ENCODE measurements at places on chromosomes 2 and 18. TPM values are rescaled to one million over a fixed set of nuclear protein-coding genes. Genes with fewer than 3 reads are reported as not detected.
A peak's percentile ranks its signal among the peaks of the same experiment; 100 is the strongest.

Gene DYNC2LI1
- total RNA-seq: 6.9 TPM

GRCh38 chr2:38430597-38431207, 53.6 kb upstream of the ATL2 start:
- no peak for DNase-seq

GRCh38 chr2:9191041-9191481, 15.6 kb upstream of the ASAP2 start:
- DNase-seq: peak; percentile 50

Gene PPP4R1
- 33.4 TPM for total RNA-seq

Gene RAPH1
- 31.7 TPM for total RNA-seq

- no peak for DNase-seq
Measured at GRCh38 chr2:39492716-39493115, 55.6 kb upstream of the MAP4K3 start.

GRCh38 chr2:198417836-198418235, 613.4 kb downstream of the PLCL1 start:
- no peak for DNase-seq

DNA sequence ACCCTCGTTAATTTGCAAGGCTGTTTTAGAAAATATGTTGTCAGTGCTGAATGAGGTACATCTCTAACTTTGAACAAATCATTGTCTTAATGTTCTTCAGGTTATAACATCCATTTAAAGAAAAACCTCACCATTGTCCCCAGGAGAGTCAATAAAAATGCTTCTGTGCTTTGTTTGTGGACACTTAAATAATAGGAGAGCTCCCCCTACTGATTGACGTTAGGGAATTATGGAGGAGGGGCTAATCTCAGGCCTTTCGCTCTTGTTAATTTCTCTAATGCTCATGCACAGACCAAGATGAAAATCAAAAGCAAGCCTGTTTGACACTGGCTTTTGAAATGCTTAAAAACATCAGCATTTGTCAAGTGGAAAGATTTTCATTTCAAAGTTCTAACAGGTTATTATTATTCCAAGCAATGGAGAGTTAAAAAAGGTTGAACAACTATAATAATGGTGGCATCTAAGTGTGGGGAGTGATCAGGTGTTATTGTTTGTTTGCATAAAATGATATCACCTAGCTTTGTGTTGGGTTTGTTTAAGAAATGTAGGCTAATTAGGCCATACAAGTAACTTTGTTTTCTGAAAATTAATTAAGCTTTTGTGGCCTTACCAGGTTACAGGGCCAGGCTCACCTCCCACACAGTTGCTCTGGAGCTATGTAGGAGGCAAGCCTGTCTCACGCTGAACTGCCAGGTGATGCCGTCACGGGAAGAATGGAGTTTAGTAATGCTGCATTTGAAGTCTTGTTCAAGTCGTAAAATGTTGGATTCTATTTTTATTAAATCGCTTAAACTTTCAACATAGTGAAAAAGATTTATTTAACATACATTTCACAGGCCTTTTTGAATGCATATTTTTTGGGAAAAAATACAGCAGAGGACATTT, 51.7 kb upstream of the SMIM21 start:
- DNase-seq: no peak

- no peak for DNase-seq
Measured at GRCh38 chr18:26439537-26439936, 108.8 kb downstream of the KCTD1 start.

GRCh38 chr18:51390702-51391101, 193.2 kb upstream of the MEX3C start:
- no peak for DNase-seq

Gene SPIRE1
- total RNA-seq: 4.0 TPM

Gene FAM110C
- 8.0 TPM for total RNA-seq

GRCh38 chr18:45551142-45551815, 64.0 kb upstream of the SLC14A2 start:
- DNase-seq: no peak

DNA sequence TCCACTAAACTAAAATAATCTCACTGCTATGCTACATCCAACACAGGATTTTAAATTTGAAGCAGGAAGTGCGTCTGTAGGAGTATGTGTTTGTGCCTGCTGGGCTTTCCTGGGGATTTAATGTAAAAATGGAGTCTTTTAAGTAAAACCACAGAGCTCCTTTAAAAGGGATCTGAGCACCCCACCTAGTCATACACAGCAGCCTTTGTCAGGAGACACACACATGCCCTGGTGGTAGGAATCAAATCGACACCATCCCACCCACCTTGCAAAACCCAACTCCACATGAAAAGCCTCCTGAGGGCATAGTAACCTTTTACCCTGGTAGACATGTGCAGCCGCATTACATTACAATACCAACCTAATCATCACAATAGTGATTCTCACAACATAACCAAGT, 29.1 kb downstream of the UXS1 start:
- DNase-seq: no peak

DNA sequence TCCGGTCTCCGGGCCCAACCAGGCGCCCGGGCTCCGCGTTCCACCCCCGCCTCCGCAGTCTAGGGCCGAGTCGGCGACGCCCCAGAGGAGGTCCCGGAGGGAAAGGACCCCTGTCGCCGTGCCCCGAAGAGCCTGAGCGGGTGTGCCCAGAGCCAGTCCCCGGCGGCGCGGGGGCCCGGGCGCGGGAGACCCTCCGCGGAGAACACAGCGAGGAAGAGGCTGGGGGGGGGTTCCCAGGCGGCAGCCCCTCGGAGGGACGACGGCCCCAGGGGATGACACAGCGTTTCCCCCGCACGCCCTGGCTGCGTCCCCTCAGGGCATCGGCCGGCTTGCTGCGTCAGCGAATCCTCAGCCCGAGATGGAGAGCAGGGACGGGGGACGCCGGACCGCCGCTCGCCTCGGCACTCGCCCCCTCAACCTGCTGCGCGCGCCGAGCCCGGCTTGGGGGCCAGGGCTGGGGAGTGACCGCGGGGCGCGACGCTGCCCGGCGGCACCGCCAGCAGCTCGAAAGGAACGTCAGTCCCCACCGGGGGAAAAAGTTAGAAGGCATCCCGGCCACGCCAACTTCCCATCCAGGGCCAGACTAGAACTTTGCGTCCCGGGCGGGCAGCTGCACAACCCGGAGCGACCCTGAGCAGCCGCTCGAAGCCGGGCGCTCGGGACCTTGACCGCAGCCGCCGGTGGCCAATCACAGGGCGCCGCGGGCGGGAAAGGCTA, 711 bp downstream of the SFXN5 start:
- peak; percentile 59 for DNase-seq

DNA sequence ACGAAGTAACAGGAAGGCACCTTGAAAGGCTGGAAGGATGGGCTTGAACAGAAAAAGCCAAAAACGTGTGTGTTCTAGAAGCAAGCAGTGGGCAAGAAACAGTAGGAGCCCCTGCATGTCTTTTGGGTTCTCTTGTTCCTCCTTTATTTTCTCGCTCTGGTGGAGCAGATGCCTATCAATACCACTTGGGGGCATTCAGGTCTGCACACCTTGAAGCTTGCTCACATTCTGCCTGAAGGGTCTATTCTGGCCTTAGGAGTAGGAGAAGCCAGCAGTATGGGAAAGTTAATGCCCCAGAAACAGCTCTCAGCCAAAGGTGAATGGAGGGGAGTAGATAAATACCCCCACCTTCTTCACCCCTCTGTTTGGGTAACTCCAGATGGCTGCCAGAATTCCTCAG, 204.5 kb downstream of the TXNL1 start:
- no peak for DNase-seq

- no peak for DNase-seq
Measured at GRCh38 chr2:1836321-1836860, 92.1 kb upstream of the PXDN start.

Gene GKN2
- not detected for total RNA-seq

Gene YPEL5
- total RNA-seq: 49.2 TPM

Gene NETO1
- total RNA-seq: not detected

Gene SIX3
- not detected for total RNA-seq

Gene MC2R
- not detected for total RNA-seq

DNA sequence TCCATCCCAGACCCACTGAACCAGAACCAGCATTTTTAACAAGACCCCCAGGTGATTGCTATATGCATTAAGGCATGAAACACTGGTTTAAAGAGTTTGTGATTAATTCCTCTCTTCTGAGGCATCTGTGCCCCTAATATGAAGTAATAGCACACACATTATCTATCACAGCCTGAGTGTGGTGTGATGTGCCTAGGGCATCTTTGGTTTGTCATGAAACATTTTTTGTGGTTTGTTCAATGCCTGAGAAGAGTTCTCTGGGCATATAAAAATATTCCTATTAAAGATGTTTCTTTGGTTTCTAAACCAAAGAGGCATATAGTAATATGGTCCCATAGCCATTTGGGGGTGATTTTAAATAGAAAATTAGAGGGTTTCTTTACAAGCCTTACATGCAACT, 221.7 kb upstream of the SPOPL start:
- DNase-seq: no peak

GRCh38 chr2:152097801-152098495, 896 bp downstream of the CACNB4 start:
- DNase-seq: peak; percentile 39

Gene ODC1
- total RNA-seq: 17.3 TPM

- DNase-seq: peak; percentile 29
Measured at GRCh38 chr2:120436885-120437603, 91.1 kb downstream of the INHBB start.

Gene MC4R
- not detected for total RNA-seq

GRCh38 chr2:108459441-108459840, 10.4 kb downstream of the GCC2 start:
- no peak for DNase-seq

GRCh38 chr18:21912339-21913239, 172.0 kb downstream of the MIB1 start:
- DNase-seq: no peak

GRCh38 chr2:42238644-42239288, 69.6 kb downstream of the EML4 start:
- peak; percentile 70 for DNase-seq

Gene MROH2A
- 3.6 TPM for total RNA-seq

Gene SLC9A4
- not detected for total RNA-seq

- DNase-seq: peak; percentile 62
Measured at GRCh38 chr2:158967731-158968395, 577 bp upstream of the TANC1 start.

Gene DYSF
- 55.0 TPM for total RNA-seq

GRCh38 chr2:75177427-75177826, 21.9 kb downstream of the TACR1 start:
- no peak for DNase-seq

DNA sequence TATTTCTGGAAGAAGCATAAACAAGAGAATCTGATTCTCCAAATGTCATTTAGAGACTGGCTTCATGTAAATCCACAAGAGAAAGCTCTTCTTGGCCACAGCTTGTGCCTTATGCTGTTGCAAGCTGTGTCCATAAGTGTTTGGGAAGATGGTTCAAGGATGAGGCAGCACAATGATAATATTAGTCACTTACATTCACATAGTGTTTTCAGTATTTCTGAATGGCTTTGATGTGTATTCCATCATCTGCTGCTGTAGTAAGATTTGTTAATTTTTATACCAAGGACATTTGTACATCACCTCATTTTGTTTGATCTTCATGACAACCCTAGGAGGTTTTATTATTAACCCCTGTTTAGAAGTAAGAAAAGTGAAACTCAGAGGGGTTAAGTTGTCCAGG, 29.9 kb downstream of the CREG2 start:
- DNase-seq: no peak

Gene CGREF1
- total RNA-seq: 8.8 TPM

GRCh38 chr2:34492561-34493455, 893.7 kb upstream of the FAM98A start:
- no peak for DNase-seq

DNA sequence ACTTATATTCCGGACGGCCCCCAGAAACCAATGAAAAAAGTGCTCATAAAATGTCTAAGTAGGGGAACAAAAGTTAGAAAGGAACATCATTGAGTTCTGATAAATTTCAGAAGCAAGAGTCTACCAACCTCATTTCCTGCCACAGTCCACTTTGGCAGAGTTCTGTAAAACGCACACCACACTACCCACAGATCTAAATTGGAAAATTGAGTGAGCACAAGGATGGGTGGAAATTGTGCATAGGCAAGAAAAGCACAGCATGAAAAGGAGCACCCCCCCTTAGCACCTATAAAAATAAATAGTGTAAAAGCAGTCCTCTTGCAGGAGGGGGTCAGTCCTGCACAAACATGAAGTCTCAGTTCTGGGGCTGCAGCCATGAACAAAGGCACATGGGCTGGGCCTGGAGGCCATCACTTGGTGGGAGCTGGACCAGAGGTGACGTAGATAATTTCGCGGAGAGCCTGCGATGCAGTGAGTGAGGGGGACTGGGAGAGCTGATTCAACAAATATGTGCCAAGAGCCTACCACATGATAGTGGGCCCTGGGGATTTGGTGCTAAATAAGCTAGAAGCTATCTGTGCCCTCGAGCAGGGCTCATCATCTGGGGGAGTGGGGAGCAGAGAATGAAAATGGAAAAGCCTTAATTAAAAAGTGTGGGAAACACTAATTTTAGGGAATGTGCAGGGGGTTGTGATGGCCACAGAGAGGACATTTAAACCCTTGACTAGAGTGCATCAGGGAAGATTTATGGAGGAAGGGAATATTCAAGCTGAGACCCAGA, 48.9 kb upstream of the SPP2 start:
- no peak for DNase-seq

GRCh38 chr18:73636355-73636754, 511.3 kb downstream of the FBXO15 start:
- DNase-seq: no peak

DNA sequence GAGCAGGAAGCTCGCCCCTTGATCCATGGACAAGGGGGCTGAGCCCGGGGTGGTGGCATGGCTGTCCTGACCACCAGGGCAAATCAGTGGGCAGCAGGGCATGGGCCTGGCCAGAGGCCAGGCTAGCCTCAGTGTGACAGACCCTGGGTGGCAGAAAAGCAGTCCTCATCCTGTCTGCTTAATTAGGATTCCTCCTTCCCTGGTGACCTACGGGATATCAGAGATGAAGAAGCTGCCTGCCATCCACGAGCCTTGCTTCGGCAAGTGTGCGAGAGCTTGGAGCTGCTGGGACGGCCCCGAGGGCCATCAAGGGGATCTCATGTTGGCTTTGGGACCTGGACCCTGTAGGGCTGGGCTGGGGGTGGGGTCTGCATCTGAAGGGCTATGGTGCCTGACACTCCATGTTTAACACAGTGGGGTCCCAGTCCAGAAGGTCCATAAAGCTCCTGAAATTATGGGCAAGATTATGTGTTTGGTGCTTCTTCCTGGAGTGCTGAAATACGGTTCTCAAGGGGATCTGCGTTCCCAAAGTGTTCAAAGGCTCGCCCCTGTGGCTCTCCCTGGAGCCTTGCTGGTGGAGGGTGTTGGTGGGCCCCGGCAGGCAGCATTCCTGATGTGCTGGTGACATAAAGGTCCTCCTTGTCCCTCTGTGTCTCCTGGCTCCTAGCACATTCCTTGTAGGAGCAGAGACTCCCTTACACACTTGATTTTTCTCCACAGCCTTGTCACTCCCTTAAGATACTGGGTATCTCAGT, 52.6 kb downstream of the KCNIP3 start:
- DNase-seq: no peak

DNA sequence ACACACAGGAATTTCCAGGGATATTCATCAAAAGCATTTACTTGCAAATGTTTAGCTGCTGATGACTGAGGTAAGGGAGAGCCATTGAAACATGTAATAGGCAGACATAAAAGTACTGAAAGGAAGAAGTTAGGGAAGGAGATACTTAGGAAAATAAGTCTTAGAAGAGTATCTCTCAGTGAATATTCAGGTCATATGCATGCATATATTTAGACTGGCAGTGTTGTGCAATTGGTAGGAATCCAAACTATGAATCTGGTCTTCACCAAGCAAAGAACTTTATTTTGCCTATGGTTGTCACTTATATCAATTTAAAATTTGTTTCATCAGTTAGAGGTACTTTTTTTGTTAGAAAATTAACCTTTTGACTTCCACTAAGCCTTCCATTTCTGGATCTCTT, 1490.7 kb downstream of the SUCLG1 start:
- DNase-seq: no peak

- no peak for DNase-seq
Measured at GRCh38 chr18:22005191-22005841, 164.1 kb upstream of the GATA6 start.
